MV-4-11 (cell line): ENCODE measurements at places on chromosomes 3 and 15.

DNA sequence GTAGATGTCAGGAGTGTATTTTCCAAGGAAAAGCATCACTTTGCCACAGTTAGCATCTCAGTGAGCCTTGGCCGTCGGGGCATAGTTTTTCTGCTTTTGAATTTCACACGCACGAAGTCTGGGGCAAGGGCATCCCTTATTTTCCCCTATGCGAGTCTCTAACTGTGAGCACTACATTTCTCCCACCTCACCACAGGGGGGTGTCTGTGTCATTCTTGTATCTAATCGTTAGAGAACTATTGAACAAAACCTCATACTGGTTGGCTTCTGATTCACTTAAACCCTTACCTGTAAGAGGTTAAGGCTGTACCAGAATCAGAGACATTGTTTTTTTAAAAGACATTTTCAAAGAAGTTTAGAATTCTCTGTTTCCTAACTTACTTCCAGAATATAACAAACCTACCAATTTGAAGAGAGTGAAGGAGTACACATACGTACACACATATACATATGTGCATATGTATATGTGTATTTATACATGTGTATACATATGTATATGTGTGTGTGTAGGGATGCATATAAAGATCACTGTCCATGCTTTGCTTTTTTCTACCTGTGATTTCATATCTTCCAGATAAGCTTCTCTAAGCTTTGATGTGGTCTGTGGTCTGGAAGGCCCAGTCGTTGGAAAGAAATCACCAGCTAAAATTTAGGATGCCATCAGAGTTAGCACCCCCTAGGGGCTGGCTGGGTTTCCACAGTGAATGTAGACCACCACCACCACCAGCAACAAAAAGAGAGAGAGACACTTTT lies 49.4 kb downstream of the MYZAP start:
- peak; percentile 4 for DNase-seq

DNA sequence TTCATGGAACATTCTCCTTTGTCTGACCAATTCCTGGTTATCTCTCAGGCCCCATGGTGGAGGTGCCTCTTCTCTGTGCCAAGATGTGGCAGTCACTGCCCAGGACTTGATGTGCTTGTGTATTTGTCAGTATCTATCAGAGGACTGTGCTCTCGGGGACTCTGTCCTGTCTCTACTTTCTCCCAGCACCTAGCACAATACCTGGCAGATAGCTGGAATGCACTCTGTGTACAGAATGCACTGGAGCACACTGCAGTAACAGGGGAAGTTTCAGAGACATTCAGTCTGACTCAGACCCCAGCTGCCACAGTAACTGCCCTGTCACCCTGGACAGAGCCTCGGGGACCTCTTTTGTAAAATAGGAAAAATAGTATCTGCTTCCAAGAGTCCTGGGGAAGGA lies 34.6 kb upstream of the SV2B start:
- no peak for DNase-seq

DNA sequence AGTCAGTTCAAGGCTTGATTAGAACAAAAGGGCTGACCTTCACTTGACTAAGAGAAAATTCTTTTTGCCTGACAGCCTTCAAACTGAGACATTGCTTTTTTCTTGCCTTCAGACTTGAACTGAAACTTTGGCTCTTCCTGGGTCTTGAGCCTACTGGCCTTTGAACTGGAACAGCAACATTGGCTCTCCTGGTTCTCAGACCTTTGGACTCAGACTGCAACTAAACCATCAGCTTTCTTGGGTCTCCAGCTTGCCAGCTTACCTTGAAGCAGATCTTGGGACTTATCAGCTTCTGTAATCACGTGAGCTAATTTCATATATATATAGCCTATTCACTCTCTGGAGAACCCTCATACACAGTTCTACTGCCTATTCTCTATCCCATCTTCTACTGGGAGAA lies 19.5 kb upstream of the WDR49 start:
- DNase-seq, result no peak

DNA sequence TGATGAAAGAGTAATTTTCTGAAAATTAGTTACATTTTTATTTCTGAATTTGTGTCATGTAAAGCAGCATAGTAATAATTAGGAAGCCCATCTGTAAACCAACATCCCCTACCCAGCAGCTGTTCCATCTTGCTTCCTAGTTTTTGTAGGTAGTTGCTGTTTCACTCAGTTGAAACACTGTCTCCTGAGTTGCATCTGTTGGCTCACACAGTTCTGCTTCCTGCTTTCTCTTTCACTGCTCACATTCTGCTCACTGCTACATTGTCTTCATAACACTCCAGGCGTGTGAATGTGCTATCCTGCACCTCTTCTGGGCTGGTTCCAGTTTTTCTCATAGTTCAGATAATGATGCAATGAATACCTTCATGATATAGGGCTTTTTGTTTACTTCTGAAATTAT lies 123.4 kb downstream of the EPHB1 start:
- peak; percentile 84 for DNase-seq

- no peak for DNase-seq
Measured at GRCh38 chr3:124213641-124214040, 221.7 kb upstream of the ROPN1 start.
